Activated naive CD4-positive, alpha-beta T cell (primary cell): ENCODE measurements at places on chromosomes 13 and 19.

- DNase-seq, result no peak
Observed at GRCh38 chr13:109055850-109056249, 426.4 kb downstream of the MYO16 start.

DNA sequence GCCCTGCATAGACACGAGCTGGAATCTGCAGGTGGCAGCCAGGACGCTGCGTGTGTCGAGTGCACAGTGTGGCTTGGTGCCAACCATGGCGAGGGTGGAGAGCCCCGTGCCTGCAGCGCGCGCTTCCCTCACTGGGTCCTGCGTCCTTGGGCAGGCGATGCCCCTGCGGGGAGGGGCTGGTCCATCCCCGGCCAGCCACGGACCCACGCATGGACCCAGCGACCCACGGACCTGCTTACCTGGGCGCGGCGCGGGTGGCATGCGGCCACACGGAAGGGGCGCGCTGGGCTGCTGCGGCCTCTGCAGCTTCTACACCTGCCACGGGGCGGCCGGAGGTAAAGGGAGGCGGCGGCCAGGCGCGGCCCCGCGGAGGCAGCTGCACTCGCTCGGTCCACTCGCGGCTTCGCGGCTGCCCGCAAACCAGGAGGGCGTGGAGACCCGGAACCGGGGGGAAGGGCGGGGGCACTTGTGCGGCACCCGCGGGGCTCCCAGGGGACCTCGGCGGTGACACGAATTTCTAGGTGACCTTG is 569 bp upstream of the MCF2L start:
- DNase-seq, result no peak

- no peak for DNase-seq
Observed at GRCh38 chr19:13215572-13216380, 65.6 kb downstream of the IER2 start.

DNA sequence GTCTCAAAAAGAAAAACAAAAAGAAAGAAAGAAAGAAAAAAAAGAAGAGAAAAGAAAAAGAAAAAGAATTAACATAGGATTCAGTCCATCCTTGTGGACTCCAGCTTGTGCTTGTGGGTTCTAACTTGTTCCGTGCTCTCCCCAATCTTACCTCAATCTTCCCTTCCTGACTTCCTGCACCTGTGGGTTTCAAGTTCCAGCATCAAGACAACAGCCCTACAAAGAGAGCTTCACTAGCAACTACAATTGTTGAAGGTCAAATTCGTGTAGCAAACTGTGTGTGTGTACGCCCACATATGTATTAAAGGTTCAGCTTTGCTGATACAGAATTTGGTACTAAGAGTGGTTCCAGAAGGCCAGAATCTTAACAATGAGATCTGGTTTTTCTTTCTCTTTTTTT is 25.3 kb downstream of the FXYD5 start:
- no peak for DNase-seq

- DNase-seq, result no peak
Observed at GRCh38 chr13:71877256-71877653, 10.3 kb upstream of the DACH1 start.

- no peak for DNase-seq
Observed at GRCh38 chr13:80590551-80590950, 249.6 kb upstream of the SPRY2 start.

GRCh38 chr19:14347999-14348889 is 33.0 kb upstream of the ADGRE5 start:
- peak; percentile 51 for DNase-seq

- no peak for DNase-seq
Observed at GRCh38 chr13:25292301-25292700, 5.0 kb upstream of the MTMR6 start.

- DNase-seq, result no peak
Observed at GRCh38 chr19:391207-391557, 17.8 kb downstream of the C2CD4C start.

DNA sequence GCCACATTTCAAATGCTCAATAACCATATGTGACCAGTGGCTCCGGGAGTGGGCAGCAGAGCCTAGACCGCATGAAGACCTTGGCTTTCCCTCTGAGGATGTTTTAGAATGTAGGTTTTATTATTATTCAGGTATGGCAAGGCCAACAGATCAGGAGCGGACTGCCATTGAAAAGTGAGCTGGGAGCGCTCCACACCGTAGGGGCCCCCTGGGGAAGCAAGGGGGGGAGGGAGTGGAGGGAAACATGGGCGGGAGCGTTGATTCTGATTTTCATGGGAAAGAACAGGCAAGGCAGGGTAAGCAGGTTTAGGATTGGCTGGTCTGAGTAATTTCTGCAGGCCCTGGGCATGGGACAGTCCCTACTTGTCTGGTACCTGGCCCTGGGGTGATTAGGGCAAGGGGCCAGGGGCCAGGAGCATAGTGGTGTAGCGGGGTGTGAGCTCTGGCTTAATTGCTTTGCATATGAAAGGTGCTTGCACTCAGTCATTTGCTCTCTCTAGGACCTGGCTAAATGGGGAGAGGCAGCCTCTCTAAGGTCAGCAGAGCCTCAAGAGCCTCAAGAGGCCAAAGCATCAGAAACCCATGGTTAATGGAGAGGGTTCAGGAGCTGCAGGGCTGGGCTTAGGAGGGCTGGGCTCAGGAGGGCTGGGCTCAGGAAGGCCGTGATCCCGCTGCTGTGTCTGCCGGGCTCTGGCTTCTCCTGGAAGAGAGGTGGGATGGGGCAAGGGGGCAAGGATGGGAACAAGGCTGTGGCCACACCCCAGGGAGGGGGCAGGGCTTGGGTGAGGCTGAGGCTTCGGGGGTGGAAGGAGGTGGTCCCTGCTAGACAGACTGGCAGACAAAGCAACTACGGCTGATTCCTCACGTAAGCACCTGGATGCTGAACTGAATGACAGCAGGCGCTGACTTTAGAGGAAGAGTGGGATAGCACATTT is 82.0 kb upstream of the WASF3 start:
- DNase-seq, result no peak

GRCh38 chr13:80166352-80166751 is 174.6 kb downstream of the SPRY2 start:
- DNase-seq, result no peak

DNA sequence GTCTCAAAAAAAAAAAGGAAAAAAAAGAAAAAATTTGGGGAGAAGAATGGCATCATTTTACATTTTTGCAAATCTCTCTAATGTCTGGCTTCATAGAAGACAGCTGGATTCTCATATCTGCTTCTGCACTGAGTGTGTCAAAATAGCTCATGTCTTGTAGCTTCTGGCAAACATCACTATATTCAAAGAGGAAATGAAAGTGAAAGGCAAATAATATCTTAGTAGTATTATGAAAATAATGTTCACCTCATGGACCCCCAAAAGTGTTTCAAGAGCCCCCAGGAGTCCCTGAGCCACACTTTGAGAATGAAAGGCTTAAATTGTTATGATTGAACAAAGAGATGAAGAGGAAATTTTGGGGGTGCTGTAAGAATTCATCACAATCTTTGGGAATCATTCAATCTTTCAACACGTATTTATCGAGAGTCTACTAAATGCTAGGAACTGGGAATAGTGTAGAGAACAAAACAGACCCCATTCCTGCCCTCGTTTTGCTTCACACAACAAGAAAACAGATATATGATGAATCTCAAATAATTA is 1.2 kb upstream of the SLC6A16 start:
- DNase-seq, result no peak

DNA sequence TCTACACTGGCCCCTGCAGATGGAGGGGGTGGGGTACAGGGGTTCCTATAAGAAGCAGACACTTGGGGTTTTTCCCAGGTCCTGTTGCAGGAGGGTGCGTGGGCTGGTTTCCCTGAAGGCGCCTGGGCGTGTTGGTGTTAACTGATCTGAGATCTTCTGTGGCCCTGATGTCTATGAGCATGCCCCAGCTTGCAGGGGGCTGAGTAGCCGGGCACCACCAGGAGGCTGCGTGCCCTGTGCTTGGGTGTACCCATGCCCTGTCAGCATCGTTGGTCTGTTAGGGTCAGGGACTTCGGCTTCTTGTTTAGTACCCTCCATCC is 45.3 kb downstream of the CAPN12 start:
- DNase-seq, result no peak

DNA sequence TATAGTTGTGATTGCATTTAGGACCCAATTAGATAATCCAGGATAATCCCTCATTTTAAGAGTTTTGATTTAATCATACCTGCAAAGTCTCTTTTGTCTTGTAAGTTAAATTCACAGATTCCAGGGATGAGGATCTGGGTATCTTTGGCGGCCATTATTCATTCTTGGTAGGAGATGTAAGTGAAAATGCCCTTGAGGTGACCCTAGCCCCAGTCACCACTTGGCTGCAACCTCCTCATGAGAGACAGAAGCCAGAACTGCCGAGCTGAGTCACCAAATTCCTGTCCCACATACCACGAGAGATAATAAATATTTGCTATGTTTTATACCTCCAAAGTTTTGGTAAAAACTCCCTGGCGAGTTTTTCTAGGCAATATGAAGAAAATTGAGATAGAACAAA is 389.4 kb downstream of the RFC3 start:
- DNase-seq, result no peak

DNA sequence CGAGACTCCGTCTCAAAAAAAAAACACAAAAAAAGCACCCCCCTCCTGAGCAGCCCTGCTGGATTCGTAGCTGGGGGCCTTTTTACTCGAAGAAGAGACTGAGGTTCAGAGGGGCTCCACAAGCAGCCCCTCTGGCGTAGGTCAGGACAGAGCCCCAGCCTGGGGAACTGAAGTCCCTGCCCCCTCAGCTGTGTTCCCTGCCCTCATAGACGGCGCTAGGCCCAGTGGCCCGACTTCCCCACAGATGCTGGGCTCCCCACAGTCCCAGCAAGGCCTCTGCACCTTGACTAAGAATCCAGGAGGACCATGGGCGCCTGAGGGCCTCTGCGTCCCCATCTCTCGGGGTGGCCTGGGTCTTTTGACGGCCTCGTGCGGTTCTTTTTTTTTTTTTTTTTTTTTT is 1.1 kb upstream of the MISP start:
- no peak for DNase-seq

GRCh38 chr13:38213314-38213713 is 136.3 kb upstream of the UFM1 start:
- DNase-seq, result no peak

GRCh38 chr19:58330458-58330857 is 3.7 kb downstream of the ZSCAN22 start:
- DNase-seq, result no peak

DNA sequence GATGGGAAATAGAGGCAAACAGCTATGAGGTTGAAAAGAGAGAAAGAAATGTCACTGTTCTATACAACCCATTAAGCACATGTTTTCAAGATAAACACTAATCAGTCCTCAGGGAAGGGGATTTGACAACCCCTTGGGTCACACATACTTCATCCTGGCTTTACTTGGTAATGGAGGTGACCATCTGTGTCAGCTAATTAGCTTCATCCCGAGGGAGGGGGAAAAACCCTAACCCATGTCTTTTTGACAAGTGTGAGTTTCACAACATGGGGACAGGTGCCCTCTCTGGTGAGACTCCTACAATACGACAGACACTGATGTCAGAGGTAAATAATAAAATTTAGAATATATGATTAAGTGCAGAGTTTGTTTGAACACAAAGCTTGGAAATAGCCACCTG is 43.1 kb downstream of the ZNF611 start:
- DNase-seq, result no peak

GRCh38 chr13:75324413-75324940 is 157.5 kb downstream of the TBC1D4 start:
- no peak for DNase-seq

- DNase-seq, result peak; percentile 64
Observed at GRCh38 chr19:1513499-1514294, 878 bp upstream of the ADAMTSL5 start.

DNA sequence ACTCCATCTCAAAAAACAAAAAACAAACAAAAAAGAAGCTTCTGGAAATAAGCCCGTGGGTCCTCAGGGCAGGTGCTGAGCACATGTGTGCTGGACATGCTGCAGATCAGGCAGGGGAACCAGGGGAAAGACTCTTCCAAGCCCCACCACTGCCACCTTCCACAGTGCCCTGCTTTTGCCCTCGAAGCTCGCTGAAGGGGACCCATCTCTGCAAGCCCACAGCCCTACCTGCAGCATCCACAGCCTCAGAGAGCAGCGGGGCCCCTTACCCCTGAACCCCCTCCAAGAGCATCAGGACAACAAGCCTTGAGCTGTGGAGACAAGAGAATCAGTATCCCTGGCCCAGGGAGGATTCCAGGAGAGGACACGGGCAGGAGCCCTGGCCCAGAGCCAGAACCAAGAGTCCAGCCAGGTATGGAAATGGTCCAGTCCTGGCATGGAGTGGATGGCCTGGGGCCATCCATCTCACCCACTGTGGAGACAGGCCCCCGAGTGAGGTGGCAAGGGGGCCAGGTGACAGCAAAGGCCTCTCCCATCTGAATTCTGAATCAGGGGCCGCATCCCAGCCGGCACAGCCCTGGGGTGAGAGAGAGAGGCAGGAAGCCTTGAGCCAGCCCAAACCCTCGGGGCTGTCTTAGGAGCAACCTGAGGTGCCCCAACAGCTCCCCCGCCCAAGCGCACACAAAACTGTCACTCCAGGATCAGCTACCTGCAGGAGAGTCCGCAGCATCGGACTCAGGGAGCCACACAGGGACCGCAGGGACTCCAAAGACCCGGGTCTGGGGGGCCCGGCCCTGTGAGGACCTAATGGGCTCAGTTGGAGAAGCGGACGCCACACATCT is 51.8 kb upstream of the TPM4 start:
- DNase-seq, result no peak

- DNase-seq, result no peak
Observed at GRCh38 chr13:103140001-103140671, 73.9 kb upstream of the SLC10A2 start.

DNA sequence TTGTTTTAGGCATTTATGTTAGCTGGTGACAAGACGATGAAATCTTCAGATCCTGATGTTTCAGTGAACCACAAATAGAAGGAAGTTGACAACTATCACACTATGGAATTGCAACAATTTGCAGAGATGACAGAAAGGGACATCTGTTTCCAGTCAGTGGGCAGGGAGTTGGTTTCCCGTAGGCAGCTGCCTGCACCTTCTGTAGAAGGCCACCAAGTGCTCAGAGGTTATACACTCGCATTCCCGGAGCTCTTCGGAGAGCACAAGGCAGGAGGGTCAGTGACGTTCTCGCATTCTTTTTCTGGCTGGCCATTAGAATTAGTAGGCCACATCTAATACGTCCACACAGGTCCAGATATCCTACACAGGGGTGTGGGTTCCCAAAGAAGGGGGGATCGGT is 129.4 kb downstream of the SHISA2 start:
- DNase-seq, result no peak

- no peak for DNase-seq
Observed at GRCh38 chr13:99053636-99054233, 75.9 kb upstream of the DOCK9 start.

DNA sequence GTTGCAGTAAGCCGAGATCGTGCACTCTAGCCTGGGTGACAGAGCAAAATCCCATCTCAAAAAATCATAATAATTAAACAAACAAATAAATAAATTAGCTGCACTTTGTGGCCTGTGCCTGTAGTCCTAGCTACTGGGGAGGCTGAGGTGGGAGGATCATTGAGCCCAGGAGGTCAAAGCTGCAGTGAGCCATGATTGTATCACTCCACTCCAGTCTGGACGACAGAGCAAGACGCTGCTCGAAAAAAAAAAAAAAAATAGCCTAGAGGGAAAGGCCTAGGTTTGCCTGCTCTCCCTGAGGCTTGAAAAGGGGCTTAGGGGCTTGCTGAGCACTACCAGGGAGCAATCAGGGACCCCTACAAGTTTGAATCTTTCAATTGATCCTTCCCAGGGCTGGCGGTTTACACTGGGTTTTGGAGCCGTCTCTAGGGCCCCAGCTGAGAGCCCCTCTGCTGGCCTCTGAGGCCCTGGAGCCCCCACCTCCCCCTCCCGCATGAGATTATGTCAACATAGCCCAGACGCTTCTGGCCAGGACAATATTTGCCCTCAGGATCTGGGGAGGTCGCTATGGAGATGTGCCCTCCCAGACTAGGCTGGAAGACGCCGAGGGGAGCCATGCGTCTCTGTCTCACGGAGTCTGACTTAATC is 10.4 kb upstream of the GIPR start:
- DNase-seq, result no peak
